ENCODE measurements at places on chromosomes 7 and 10.

- DNase-seq, result no peak
Observed at GRCh38 chr7:1553512-1554210, 2.3 kb downstream of the TMEM184A start.

GRCh38 chr10:26755443-26755903 lies 58.0 kb downstream of the PDSS1 start:
- no peak for DNase-seq

DNA sequence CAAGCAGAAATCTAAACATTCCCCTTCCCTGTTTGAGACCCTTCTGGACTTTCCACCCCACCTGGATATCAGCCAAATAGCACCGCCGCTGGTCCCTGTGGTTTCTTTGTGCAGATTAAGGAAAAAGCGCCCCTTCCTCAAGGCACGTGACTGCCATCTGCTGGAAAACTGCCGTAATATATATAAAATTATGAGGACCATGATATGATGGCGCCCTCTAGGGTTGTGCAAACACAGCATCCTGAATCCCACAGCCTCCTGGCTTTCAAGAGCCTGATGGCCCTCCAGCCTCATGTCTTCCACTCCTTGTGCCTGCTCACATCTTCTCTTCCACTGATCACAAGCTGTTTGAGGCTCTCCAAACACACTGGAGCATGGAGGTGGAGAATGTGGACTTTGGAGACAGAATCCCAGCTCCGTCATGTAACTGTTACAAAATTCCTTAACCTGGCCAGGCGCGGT lies 121.3 kb downstream of the MYL10 start:
- no peak for DNase-seq

GRCh38 chr10:115879372-115880089 lies 393.5 kb downstream of the GFRA1 start:
- DNase-seq, result no peak

- no peak for DNase-seq
Observed at GRCh38 chr10:121983852-121984251, 5.1 kb upstream of the TACC2 start.

DNA sequence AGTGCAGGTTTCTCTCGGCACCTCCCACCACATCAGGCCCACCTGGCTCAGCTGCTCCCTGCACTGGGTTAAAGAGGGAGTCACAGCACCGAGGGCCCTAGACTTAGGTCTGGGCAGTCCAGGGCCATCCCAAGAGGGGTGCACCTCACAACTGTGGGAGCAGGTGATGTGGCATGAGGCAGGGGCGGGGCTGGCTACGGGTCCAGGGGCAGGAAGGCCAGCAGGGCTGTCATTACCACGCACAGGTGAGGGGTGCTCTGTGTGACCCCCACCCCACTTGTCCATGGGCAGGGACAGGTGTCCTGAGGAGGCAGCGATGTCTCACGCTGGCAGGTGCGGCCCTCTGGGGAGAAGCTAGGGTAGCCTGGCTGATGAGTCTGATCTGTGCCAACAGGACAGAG lies 40.5 kb upstream of the DPYSL4 start:
- no peak for DNase-seq

- DNase-seq, result no peak
Observed at GRCh38 chr10:95403700-95404461, 113.1 kb upstream of the PDLIM1 start.

DNA sequence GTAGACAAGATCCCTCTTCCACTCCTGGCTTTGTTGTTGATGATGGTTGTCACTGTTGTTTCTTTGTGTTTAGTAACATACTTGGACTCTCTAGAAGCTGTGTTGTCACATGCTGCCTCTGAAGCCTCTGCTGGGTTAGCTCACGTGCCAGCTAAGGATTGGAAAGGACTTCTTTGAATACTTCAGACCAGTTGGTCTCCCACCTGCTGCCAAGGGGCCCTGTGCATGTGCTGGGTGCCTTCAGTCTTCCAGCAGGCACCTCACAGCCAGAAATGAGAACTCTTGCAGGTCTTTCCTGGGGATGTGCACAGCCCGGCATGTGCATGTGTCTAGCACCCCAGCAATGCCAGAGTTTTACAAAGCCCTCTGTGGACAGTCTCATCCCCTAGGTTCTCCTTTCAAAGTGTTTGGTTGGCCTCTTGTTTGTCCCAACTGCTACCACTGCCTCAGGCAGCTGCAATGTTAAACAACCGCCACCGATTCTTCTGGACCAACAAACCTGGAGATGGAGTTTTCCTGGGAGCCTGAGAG lies 21.7 kb upstream of the NCAPG2 start:
- no peak for DNase-seq

DNA sequence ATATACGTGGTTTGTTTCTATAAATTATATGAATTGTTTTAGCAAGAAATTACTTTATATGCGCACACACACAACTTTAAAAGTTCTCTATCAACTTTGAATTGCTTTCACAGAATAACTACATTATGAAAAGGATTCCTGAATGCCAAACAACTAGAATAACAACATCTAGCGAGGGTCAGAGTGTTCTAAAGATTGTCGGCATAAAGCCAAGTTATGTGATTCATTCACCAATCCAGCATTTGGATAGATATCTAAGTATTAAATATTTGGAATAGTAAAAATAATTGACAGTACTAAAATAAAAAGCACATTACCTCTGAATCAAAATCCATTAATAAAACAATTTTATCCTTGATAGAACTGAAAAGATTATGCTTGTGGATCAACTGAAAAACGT lies 125.3 kb upstream of the AMPH start:
- DNase-seq, result no peak

GRCh38 chr7:43362652-43363034 lies 220.3 kb upstream of the STK17A start:
- no peak for DNase-seq

DNA sequence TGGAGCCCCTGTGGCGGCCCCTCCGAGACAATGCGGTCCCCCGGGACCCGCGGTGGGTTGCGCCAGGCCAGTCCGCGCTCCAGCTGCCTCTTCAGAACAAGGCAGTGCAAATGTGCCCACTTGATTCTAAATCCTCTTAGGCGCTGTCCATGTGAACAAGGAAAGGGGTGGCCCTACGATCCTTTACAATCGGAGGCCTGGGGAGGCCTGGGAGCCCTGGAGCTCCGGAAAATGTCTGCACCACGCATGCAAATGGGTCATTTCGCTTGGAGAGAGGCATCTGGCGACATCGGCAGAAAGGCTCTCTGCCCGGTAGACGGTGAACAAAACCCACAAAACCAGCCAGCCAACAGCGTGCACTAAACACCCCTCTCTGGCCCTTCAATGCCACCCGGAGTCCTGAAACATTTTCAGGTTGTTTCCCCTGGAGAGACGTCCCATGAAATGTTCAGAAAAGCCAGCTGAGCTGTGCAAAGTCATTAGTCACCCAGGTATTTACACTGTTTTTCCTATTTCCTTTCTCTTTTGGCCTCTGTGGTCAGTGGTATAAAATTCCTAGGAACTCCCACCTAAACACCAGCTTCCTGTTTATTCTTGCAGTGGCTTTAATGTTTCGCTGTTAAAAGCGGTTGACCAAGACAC lies 102.8 kb upstream of the ZNF438 start:
- no peak for DNase-seq

GRCh38 chr10:24718031-24718855 lies 5.4 kb downstream of the ARHGAP21 start:
- no peak for DNase-seq

- DNase-seq, result no peak
Observed at GRCh38 chr10:70114902-70115301, 17.7 kb downstream of the AIFM2 start.

DNA sequence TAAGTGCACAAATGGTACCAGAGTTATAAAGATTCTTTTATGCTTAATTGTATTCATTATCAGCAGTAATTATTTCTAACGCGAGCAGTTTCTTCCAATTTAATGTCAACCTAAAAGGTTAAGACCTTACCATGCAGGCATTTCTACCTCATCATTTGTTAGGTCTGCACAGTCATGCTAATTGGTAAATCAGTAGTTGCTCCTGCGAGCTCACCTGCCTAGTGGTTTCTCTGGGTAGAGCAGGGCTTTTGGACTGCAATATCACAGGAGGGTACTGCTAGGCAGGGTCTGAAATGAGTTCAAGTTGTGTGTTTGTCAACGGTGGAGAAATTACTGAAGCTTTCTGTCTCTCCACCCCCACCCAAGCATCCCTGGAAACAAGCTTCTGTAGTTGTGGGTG lies 558.5 kb upstream of the MGMT start:
- DNase-seq, result no peak

GRCh38 chr7:96901822-96902445 lies 103.4 kb upstream of the DLX6 start:
- DNase-seq, result no peak

DNA sequence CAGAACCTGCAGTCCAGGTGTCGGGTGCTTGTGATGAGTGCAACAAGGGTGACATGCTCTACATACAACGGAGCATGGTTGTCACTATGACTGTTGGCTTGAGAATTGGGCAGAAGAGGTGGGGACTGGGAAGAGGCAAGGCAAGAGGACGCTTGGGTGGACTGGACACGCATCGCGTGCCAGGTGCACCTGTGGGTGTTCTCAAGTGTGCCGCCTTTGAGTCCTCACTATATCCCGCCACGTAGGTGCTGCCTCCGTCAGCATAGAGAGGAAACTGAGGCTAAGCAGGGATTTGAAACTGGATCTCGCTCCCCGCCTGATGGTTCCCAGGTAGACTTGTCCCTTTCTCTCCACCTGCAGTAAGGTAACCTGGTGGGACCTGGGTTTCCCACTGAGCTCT lies 27.2 kb downstream of the CDH23 start:
- DNase-seq, result no peak

GRCh38 chr10:92972066-92972870 lies 88.3 kb upstream of the CYP26C1 start:
- no peak for DNase-seq

GRCh38 chr10:78905957-78906308 lies 162.8 kb upstream of the ZMIZ1 start:
- no peak for DNase-seq

DNA sequence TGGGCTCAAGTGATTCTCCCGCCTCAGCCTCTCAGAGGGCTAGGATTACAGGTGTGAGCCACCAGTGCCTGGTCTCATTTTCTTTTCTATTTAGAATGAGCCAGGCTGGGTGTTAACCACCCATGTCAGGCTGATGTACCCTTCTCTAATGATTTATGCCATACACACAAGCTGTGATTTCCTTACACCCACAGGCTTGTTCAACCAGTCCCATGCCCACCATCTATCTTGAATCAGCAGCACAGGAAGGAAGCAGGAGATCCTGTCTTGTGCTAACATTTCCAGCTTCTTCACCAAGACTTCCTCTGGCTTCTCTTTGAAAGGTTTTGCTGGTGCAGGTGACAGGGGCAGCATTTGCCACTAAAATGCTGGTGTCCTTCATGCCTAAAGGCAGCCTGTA lies 176.4 kb downstream of the GATA3 start:
- no peak for DNase-seq

- DNase-seq, result no peak
Observed at GRCh38 chr7:100190048-100190711, 12.5 kb downstream of the STAG3 start.

DNA sequence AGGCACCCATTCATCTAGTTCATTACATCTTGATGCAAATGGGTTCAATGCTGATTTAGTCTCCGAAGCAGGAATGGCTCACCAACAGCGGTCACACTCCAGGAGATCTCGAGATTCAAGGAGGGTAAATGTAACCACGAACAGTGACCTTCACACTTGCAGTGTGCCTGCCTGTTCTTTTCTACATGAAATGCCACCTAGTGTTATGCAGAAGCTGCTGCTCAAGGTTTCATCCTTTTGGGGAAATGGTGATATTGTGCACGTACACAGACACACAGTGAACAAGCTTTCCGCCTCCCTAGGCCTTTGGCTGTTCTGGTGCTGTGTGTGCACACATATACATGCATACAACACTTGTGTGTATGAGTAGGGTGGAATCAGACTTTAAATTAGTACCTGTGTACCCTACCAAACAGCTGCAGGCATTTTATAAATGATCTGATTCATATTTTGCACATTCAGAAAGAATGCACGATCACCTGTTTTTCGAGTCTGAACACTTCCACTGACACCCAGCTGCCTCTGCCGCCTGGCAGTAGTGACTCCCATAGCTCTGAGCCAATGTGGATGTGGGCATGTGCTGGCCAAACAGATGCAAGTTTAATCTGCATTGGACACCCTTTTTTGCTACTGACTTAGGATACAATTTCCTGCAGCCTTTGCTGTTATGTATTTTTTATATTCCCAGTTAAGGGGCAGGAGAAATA lies 100.5 kb downstream of the TACC2 start:
- DNase-seq, result no peak

- DNase-seq, result no peak
Observed at GRCh38 chr7:81949306-81949705, 179.5 kb upstream of the HGF start.

DNA sequence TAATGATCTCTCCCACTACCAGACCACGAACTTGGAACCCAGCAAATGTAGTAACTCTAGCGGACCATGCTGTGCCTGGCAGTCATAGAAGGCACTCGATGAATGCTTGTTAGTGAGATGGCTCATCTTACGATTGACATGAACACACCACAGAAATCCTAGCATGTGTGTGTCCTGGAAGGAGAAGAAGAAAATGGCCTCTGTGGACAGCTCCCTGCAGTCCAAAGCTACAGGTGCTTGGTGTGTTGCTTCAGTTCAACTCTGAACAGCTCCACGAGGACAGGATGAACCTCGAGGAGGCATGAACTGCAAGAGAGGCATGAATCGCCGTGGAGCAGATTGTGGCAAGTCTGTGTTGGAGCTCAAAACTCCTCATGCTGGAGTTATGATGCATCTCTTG lies 93.5 kb downstream of the KLF6 start:
- DNase-seq, result no peak

DNA sequence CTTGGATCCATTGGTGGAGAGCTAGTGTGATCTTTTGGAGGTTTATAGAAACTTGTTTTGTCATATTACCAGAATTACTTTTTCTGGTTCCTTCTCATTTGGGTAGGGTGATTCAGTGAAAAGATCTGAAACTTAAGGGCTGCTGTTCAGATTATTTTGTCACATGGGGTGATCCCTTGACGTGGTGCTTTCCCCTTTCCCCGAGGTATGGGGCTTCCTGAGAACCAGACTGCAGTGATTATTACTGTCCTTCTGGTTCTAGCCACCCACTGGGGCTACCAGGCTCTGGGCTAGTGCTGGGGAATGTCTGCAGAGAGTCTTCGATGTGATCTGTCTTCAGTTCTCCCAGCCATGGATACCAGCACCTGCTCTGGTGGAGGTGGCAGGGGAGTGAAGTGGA lies 1030.0 kb downstream of the GRM8 start:
- DNase-seq, result no peak

GRCh38 chr7:47148536-47149207 lies 433.2 kb downstream of the TNS3 start:
- no peak for DNase-seq

GRCh38 chr7:82018226-82018625 lies 248.4 kb upstream of the HGF start:
- DNase-seq, result no peak

DNA sequence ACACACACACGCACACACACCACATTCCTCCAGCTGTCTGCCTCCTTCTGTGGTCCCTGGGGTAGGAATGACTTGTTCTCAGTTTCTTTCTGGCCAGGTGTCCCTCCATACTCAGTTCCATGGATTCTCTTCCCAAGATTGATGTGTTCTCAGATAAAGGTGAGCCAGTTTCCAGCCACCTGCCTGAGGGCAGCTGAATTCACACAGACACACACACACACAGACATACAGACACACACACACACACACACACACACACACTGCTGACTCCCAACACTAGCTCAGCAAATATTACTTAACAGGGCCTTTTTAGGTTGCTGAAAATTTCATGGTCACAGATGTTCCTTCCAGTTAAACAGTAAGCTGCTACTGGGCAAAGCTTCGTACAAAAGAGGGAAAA lies 45.4 kb upstream of the GDF10 start:
- DNase-seq, result no peak

Data from effector CD8-positive, alpha-beta T cell (primary cell).